ENCODE measurements at places on chromosomes 3 and 15.

DNA sequence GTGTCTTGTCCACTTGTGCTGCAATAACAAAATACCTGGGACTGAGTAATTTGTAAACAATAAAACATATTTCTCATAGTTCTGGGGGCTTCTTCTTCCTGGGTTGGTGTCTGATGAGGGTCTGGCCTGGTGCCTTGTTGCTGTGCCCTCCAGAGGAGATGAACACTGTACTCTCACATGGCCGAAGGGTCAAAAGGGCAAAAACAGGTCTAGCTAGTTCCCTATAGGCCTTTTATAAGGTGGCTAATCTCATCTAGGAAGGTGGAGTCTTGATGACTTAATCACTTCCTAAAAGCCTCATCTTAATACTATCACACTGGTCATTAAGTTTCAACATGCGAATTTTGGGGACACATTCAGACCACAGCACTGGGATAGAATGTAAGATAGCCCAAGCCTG, 228.4 kb downstream of the TLE3 start:
- DNase-seq: no peak
- no peaks in the 10 kb centered on the region for H3K36me3 ChIP-seq
- no peak overlapping the region for H3K4me3 ChIP-seq
- no peaks in the 10 kb centered on the region for H3K4me1 ChIP-seq
- peaks cover 5% of the 10 kb centered on the region for H3K27me3 ChIP-seq
- no peak overlapping the region for H3K27ac ChIP-seq

DNA sequence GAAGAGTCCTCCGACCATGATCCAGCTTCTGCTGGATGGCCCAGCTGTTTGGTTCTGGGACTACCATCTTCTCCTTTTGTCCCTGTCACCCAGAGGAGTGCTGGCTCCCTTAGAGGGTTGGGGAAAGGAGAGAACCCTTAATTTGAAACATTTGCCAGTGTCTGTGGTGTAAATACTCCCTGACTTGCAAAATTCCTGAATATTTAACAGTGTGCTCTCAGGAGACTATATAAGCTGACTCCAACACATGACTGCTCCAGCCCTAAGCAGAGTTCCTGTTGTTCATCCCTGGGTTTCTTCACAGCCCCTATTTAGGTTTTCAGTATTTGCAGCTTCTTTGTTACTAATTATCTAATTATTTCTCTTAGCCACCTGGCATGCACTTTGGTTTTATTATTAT, 133.1 kb downstream of the CPNE4 start:
- no peaks in the 10 kb centered on the region for H3K36me3 ChIP-seq
- no peak overlapping the region for H3K4me3 ChIP-seq
- no peak overlapping the region for H3K27ac ChIP-seq
- DNase-seq: no peak
- H3K4me1 ChIP-seq: peaks cover 1% of the 10 kb centered on the region

GRCh38 chr15:63891079-63891767, 57.5 kb upstream of the HERC1 start:
- no peak overlapping the region for H3K27ac ChIP-seq
- peaks cover 11% of the 10 kb centered on the region for H3K4me1 ChIP-seq
- no peak overlapping the region for H3K4me3 ChIP-seq
- H3K27me3 ChIP-seq: no peaks in the 10 kb centered on the region
- DNase-seq: peak; percentile 76
- no peaks in the 10 kb centered on the region for H3K36me3 ChIP-seq

- H3K27ac ChIP-seq: no peak overlapping the region
- H3K4me3 ChIP-seq: no peak overlapping the region
- no peaks in the 10 kb centered on the region for H3K36me3 ChIP-seq
- H3K27me3 ChIP-seq: peaks cover 10% of the 10 kb centered on the region
Observed at GRCh38 chr15:100863075-100863795, 16.4 kb upstream of the ALDH1A3 start.

- no peaks in the 10 kb centered on the region for H3K36me3 ChIP-seq
- no peak overlapping the region for H3K4me3 ChIP-seq
- H3K4me1 ChIP-seq: peaks cover 2% of the 10 kb centered on the region
- H3K27me3 ChIP-seq: peaks cover 35% of the 10 kb centered on the region
Observed at GRCh38 chr3:113565555-113565954, 33.2 kb downstream of the SIDT1 start.

- no peak overlapping the region for H3K4me3 ChIP-seq
- H3K36me3 ChIP-seq: peaks cover 12% of the 10 kb centered on the region
- H3K27me3 ChIP-seq: no peaks in the 10 kb centered on the region
- H3K27ac ChIP-seq: no peak overlapping the region
- DNase-seq: peak; percentile 98
Observed at GRCh38 chr15:67091071-67091979, 25.9 kb downstream of the SMAD3 start.
